ENCODE measurements at places on chromosomes 3 and 15.

GRCh38 chr3:130760922-130761321 lies 14.3 kb upstream of the PIK3R4 start:
- no peak for DNase-seq

DNA sequence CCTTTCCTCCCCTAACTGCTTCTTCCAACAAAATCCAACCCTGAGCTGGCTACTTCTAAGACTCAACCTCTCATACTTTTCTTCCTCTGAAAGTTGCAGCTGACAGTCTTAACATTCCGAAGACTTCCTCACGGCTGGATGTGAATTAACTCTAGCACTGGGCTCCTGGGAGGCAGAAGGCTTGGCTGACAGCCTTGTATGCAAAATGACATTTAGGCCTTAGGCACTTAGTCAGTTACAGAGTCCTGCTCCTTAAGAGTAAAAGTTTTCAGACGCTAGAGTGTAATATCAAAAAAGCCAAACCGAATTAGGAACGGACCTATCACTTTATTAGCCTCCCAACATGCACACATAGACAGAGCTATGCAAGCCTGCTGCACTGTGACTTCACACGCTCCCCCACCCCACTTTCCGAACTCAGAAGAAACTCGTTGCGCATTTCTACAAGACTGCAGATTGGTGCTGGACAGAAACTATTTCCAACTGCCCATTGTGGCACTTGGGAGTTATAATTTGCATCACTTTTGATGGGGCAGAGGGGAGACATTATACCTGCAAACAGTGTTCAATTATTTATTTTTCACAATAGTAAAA lies 15.5 kb upstream of the ANXA2 start:
- no peak for DNase-seq

DNA sequence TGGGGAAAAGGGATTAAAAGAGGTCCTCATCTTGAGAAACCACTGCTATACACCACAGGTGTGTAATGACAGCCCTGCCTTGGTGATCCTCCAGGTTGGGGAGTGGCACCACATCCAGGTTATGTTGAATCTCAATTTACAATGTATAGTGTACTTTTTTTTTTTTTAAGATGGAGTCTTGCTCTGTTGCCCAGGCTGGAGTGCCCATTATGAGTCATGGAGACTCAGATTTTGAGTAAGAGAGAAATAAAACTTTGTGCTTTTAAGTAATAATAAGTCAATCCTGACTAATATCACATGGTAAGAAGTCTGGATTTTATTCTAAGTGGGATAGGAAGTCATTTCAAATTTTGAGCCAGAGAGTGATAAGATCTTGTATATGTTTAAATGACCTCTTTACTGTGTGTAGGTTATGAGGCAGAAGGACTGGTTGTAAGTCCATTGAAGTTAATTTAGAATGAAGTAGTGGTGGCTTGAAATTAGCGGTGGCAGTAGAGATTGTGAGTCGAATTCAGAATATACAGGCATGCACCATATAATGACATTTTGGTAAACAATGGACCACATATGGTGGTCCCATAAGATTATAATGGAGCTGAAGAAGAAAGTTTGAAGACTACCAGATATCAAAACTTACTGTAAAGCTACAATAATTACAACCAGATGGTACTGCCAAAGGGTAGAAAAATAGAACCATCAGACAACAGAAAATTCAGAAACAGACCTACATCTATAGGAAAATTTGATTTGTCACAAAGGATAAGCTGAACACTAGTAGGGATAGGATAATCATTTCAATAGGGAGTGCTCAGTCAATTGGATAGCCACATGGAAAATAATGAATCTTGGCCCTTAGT lies 20.7 kb downstream of the POPDC2 start:
- no peak for DNase-seq

DNA sequence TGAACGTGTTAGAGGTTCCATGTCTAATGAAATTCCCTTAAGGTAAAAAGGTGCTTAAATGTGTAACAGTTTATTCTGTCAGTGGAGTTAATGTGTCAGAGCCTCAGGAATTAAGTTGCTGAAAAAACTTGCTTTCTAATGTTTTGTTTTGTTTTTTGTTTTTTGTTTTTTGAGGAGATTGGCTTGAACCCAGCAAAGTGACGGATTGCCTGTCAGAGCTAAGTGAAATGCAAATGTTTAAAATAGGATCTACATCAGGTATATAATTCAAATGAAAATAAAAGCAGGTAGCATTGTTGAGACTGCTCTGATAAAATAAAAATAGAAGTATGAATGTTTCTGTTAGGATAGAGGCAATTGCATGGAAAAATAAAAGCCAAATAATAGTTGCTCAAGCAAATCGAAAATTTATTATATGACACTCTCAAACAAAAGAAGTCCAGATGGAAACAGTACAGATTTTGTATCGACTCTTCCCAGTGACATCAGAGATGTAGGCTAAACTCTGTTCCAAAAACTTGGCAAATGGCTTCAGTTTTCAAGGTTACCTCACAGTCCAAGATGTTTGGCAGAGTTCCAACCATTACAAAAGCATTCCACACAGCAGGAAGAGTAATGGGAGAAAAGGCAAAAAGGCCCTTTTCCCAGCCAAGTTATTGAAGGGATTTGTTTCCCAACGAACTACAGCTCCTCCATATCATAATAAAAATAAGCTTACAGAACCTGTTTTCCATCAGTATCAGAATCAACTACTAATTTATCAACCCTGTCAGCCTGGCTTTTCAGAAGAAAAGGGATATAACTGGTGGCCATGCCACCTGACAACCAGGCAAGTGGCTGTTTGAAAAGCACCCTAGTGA lies 291.0 kb downstream of the TBL1XR1 start:
- DNase-seq, result no peak

DNA sequence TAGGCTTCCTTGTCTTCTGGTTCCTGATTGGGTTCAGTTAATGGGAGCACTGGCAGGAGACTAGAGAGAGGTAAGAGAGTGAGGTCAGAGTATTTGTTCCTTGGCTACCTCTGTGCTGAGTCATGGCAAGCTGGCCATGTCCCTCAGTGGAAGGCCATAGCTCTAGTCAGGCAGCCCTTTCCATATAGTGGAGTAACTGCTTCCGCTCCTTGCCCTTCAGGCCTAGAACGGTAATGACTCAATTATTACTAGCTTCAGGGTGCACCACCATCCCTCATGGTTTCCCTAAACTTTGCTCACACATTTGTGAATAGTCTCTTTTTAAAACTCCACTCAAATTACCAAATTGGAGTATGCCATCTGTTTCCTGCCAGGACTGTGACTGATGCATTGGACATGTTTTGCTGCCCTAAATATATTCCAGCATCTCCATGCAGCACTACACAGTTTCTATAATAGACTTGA lies 10.5 kb upstream of the ANO10 start:
- DNase-seq, result no peak

DNA sequence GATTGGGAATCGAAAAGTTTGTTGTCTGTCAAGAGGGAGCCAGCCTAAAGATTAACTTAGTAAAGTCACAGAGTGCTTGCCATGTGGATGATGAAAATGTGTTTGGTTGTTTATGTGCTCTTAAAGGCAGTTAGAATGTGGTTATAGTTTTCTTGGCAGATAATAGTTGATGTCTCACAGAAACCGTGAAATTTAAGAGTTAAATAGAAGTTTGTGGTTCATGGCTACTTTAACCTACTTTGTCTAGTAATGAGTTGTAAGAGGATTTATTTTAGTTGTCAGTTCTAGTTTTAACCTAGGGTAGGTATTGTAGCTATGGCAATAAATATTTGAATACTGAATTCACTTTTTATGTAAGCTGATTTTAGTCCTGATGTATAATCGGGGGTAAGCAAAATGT lies 36.4 kb upstream of the EIF3J start:
- DNase-seq, result no peak

All from KG1 (cell line).